ENCODE measurements at places on chromosomes 2 and 18.

DNA sequence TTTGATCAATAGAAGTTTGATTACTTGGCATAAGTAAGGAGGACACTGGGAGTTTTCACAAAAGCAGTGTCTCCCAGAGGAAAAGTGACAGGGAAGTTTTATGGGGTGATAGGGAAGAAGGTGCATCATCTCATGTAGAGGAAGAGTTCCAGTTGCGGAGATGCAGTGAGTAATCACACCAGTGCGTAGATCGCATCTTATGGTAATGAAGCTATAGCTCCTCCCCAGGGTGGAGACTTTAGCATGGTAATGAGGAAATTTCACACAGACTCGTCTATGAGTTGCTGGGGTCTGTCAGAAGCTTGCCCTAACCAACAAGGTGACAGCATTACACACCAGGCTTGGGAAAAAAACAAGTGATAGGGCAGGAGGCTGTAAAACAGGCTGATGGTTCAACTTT is 49.0 kb downstream of the KYNU start:
- no peak for DNase-seq

- DNase-seq: no peak
Measured at GRCh38 chr2:47134386-47135090, 20.6 kb downstream of the STPG4 start.

GRCh38 chr2:130154773-130155765 is 10.2 kb upstream of the CCDC74B start:
- DNase-seq: no peak

DNA sequence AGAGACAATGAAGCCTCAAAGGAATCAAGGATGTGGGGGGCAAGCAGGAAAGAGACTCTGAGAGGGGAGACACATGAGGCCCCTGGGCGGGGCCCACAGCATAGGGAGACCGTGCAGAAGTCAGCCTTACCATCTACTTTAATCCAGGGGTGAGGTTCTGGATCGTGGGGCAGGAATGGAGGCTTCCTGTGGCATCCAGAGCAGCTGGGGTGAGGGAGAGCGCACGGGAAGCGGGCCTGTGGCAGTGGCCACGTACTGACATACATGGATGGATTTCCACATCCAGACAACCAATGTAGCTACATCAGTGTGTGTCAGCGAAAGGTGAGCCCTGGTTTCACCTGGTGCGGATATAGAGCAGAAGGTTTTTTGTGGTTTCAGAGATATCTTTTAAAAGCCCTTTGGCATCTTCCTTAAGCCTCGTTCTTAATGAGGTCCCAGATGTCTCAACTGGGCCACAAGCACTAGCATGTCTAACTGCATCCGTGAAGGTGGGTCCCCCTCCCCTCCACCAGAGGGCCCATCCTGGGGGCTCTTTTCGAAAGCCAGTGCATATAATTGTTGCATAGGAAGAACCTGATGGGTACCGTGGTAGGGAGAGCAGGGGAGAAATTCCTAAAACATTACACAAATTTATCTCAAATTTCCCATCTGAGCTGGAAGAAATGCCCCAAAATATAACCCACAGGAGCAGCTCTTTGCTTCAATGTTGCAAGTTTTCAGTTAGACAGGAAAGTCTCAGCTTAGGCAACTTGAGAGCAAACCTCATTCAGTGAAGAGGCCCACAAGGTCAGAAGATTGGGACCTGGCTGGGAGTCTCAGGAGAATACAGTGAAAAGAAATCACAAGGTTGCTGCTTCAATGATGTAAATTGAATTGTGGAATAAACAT is 90.9 kb downstream of the SP3 start:
- DNase-seq: no peak

GRCh38 chr18:49612515-49613033 is 50.7 kb downstream of the LIPG start:
- DNase-seq: no peak

DNA sequence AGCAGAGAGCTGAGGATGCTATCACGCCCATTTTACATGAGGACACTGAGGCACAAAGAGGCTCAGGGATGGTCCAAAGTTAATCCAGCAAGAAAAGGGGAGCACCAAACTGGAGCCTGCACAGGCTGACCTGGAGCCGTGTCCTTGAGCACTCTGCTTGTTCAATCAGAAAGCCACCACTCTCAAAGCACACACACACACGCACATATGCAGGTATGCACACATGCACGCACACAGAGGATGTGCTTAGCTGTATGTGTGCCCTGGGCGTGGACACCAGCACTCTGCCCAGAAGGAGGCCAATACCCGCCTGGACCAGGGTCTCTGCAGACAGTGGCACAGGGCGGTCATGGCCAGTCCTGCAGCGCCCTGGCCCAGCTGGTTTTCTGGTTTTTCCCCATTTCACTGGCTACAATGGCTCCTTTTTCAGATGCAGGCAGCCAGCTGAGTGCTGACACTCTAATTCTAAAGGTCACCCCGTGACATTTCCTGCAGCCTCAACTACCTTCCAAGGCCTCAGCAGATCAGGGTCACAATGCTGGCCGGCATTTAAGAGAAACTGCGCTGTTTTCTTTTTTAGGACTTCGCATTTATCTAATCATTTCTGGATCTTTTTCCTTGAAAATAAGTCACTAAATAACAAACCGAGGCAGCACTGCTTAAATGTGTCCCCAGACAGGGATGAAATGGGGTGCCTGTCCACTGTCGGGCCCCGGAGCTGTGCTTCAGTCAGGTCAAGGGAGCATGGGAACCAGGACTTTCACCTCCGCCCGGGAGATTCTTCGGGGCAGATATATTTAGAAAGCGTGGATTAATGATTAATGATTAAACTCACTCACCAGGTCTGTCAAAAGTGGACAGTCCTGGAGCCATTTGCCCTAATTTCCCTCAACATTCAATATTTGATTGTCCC is 104.5 kb downstream of the HDAC4 start:
- no peak for DNase-seq

GRCh38 chr2:132915812-132916549 is 246.0 kb upstream of the LYPD1 start:
- no peak for DNase-seq

- DNase-seq: peak; percentile 85
Measured at GRCh38 chr2:128321784-128322714, 3.4 kb upstream of the HS6ST1 start.

DNA sequence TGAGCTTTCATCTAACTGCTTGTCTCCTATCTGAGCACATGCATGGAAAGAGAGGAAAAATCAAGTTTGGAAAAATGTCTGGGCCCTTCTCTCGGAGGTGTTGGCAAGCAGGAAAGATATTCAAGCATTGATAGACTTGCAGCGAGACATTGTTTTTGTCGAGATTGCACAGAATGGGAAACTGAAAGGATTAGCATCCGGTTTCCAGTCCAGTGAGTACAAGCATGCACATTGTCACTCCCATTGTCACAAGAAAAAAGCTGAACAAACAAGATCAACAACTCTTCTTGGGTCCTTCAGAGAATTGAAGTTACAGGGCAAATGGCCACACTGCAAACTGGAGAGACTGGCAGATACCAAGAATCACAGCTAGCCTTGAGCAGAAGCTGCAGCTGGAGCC is 19.6 kb upstream of the MC5R start:
- no peak for DNase-seq
